ENCODE measurements at places on chromosomes 11 and 22.

- DNase-seq: no peak
Measured at GRCh38 chr11:35531246-35531645, 5.8 kb upstream of the PAMR1 start.

- DNase-seq: no peak
Measured at GRCh38 chr22:34068001-34068400, 147.7 kb upstream of the LARGE1 start.

DNA sequence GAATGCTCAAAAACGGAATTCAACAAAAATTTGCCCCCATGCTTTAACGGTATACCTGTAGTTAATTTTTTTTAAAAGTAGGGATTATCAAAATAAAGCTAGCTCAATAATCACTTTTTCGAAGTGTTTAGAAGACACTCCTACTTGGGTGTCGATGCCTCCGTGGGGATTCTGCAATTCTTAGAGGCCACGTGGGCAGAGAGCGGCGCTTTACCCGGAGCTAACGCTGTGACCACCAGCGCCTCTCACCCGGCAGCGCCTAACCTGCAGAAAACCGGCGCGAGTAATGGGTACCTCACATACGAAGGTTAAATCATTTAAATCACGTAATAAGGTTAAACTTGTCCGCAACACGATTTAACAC, 583 bp downstream of the TAF1D start:
- DNase-seq: peak; percentile 47

DNA sequence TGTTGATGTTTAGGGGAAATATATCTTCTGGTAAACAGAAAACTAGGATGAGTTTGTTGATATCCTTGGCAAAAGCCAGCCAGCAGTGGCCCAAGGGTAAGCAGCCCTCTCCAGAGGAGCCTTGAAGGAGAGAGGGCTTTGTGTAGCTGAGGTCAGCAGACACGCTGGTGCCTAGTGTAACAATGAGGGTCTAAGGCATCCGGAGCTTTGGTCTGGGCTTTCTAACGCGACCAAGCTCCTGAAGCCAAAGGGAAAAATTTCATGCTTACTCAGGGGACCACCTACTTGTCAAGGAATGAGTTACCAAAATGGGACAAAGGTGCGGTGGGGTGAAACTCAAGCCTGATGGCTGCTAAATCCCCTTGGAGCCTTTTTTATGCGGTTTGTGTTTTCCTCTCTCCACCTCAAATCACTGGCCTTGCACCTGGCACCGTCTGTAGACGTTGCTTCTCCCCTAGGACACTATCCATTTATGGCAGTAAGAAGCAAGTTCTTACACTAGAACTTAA, 134.9 kb downstream of the DBX1 start:
- no peak for DNase-seq

DNA sequence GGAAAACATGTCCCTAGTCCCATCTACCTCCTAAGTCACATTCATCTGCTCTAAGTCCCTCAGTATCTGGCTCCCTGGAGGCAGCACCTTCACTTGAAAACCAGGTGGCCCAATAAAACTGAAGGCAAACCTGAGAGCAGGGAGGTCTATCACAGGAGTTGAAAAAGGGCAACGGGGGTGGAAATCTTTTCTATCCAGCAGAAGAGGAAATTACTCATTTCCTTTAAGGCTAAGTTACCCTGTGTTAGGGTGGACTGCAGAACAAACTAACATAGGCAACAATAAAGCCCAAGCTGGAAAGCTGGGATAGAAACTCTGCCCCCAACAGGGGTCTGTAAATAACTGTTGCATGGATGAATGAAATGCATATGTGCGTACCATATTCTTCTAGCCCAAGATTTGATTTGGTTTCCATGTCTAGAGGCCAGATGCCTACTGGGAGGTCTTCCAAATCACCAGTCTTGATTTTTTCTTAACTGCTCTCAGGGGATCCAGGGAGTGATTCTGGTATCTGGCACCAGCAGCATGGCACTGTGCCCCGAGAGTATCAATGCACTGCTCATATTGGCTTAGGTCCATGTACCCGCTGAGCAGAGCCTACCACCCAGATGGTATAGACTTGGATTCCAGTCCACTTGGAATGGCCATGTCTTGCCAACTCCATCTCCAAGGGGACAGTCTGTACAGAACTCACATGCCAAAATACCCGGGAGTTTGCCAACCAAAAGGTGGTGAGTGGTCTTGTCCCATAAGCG, 350.0 kb upstream of the NCAM1 start:
- no peak for DNase-seq

Measured in globus pallidus (tissue), 1 donor.